ENCODE measurements at places on chromosomes 11 and 22. TPM values are rescaled to one million over a fixed set of nuclear protein-coding genes. Genes with fewer than 3 reads are reported as not detected.

SCGB1D2 gene
- total RNA-seq, result not detected

OR2AT4 gene
- not detected for total RNA-seq

SYT12 gene
- total RNA-seq, result not detected

POU2F3 gene
- total RNA-seq, result 0.14 TPM

CARNS1 gene
- 0.83 TPM for total RNA-seq

OR52N4 gene
- 0.38 TPM for total RNA-seq
